ENCODE measurements at places on chromosomes 2 and 18.

DNA sequence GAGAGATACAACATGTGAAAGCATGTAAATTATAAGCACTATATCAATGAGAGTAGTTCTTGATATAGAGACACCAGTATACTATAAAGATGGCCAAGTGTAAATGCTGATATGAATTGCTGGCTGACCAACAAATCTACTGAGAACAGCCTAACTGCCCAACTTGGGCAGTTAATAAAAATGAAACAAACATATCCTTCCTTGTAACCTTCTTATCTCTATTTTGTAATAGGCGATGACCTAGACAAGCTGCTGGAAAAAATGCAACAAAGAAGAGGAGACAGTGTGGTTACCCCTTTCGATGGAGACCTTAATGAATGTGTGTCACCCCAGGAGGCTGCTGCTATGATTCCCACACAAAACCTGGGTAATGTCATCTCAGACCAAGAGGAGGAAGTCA is 148.7 kb downstream of the ESCO1 start:
- H3K4me3 ChIP-seq: no peak overlapping the region
- no peaks in the 10 kb centered on the region for H3K27me3 ChIP-seq
- H3K36me3 ChIP-seq: no peaks in the 10 kb centered on the region

DNA sequence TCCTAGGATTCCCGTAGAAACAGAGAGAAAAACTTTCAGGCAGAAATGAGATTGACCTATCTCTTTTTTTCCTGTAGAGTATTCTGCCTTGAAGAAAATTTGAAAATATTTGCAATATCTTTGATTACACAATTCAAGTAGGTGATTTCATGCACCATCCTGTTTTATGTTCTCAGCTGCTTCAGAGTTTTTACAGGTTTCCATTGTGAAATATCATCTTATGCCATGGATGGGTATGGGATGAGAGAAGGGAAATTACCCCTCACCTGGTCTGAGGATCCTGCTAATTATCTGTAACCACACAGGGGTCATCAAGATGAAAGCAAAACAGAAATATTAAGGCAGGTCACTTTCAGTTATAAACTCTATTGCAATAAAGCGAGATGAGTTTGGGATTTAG is 264.8 kb downstream of the TXNL1 start:
- no peaks in the 10 kb centered on the region for H3K36me3 ChIP-seq
- H3K27me3 ChIP-seq: no peaks in the 10 kb centered on the region
- no peak for DNase-seq
- H3K4me3 ChIP-seq: no peak overlapping the region
- H3K27ac ChIP-seq: no peak overlapping the region

DNA sequence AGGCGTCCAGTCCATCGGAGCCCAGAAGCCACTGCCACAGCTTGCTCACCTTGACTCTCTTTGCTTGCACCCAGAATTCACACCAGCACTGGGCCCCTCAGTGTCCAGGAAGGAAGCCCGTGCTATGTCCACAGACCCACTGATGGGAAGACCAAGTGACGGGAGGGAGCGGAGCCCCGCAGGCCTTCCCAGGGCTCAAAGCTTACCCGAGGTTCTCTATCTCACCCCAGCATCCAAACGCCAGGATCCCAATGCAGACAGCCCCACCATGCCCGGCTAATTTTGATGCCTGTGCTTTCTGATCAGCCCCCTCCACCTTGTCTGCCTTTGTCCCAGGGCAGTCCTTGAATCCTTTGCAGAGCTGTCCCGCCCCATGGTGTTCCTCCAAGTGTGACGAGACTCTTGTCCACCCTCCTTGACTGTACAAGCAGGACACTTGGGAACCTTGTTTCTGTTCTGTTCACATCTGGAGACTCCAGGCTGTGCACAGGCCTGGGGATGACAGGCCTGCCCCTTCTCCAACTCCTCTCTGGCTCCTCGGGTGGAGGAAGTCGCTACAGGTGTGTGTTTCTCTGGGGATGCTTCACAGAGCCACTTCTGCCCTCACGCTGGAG is 12.0 kb downstream of the NPPC start:
- no peak overlapping the region for H3K4me3 ChIP-seq
- H3K36me3 ChIP-seq: no peaks in the 10 kb centered on the region
- H3K27me3 ChIP-seq: no peaks in the 10 kb centered on the region
- H3K27ac ChIP-seq: no peak overlapping the region
- no peaks in the 10 kb centered on the region for H3K4me1 ChIP-seq

GRCh38 chr2:150168595-150169236 is 318.8 kb downstream of the RND3 start:
- no peaks in the 10 kb centered on the region for H3K36me3 ChIP-seq
- no peak for DNase-seq
- H3K4me3 ChIP-seq: no peak overlapping the region
- H3K4me1 ChIP-seq: peaks cover 21% of the 10 kb centered on the region

GRCh38 chr18:68667121-68667520 is 47.8 kb downstream of the TMX3 start:
- no peaks in the 10 kb centered on the region for H3K36me3 ChIP-seq
- no peak overlapping the region for H3K27ac ChIP-seq
- no peak overlapping the region for H3K4me3 ChIP-seq
- no peaks in the 10 kb centered on the region for H3K4me1 ChIP-seq

DNA sequence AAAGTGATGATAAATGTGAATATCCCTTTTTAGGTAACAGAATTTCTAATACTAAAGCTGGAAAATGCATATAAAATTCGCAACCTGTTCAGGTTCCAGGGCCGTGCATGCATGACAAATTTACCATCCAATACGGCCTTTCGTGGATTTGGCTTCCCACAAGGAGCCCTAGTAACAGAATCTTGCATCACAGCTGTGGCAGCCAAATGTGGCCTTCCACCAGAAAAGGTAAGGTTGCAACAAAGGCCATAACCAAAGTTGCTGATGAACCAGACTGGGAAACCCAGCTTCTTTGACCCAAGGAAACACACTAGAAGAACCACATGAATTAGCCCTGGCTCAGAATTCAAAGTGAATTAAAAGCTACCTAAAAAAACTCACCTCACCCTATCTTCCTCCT is 49.6 kb upstream of the BZW1 start:
- no peaks in the 10 kb centered on the region for H3K27me3 ChIP-seq
- H3K4me3 ChIP-seq: no peak overlapping the region
- H3K27ac ChIP-seq: no peak overlapping the region
- no peaks in the 10 kb centered on the region for H3K36me3 ChIP-seq

DNA sequence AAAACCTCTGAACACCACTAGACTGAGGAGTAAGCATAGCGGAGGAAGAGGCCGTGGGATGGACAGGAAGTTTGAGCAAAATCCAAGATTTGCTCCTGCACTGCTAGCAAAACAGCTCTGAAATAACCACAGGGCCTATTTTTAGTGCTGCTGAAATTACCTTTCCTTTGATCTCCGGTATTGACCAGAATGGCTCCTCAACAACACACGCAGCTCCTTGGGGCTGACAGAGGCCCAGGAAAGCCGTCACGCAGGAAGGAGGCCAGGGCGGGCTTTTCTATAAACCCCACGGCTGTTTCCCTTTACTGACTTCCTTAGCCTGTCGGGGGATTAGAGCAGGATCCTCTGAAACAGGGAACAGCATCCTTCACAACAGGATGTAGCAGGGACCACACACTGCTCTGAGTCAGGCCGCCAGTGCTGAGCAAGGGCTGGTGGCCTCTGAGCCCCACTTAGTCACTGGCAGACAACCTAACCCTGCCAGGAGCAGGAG is 80.8 kb upstream of the LCLAT1 start:
- H3K27ac ChIP-seq: no peak overlapping the region
- no peak overlapping the region for H3K4me3 ChIP-seq
- no peaks in the 10 kb centered on the region for H3K27me3 ChIP-seq

GRCh38 chr18:75127143-75128021 is 81.6 kb downstream of the PTGR3 start:
- H3K27ac ChIP-seq: peak overlapping the region; percentile 99
- no peak overlapping the region for H3K4me3 ChIP-seq
- peak; percentile 78 for DNase-seq
- no peaks in the 10 kb centered on the region for H3K27me3 ChIP-seq
- H3K36me3 ChIP-seq: no peaks in the 10 kb centered on the region
- peaks cover 10% of the 10 kb centered on the region for H3K4me1 ChIP-seq

DNA sequence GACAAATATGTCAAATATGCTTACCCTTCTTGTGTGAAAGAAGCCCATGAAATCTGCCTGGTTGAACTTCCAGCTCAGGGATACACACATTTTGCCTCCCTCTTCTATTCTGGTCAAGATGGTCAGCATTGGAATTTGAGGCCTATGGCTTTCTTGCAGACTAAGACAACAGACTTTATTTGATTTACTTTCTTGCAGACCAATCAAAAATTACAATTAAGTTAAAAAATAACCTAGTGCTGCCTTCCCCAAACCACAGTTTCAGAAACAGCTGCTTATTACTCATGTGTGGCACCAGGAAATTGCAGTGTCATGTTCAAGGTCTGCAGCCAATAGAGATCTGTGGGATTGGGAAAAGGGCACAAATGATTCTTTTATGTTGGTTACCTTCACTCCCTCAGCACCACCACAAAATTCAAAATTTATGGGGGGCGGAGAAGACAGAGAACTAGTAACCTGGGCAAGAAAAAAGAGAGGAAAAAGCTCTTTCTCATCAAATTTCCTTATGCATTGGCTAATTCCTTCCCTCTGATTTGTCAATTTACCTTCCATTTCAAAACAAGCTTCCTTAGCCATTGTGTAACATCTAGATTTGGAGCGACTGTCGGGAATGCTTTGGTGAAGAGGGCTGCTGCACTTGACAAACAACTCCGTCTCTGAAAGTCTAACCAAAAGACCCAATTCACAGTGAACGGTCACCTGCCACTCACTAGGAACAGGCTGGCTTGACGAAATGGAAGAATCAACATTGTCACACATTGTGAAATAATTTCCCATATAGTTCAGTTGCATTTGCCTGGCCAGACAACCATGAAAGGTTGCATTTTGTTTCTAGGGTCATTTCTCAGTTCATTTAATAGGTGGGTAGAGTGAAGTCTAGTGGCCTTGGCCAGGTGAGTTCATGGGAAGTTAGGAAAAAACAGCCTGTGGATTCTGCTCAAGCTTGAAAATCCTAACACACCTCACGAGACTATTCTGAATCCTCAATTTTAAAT is 100.4 kb upstream of the FZD5 start:
- peak; percentile 39 for DNase-seq
- peak overlapping the region; percentile 76 for H3K27ac ChIP-seq
- H3K36me3 ChIP-seq: no peaks in the 10 kb centered on the region
- H3K4me1 ChIP-seq: peaks cover 11% of the 10 kb centered on the region

DNA sequence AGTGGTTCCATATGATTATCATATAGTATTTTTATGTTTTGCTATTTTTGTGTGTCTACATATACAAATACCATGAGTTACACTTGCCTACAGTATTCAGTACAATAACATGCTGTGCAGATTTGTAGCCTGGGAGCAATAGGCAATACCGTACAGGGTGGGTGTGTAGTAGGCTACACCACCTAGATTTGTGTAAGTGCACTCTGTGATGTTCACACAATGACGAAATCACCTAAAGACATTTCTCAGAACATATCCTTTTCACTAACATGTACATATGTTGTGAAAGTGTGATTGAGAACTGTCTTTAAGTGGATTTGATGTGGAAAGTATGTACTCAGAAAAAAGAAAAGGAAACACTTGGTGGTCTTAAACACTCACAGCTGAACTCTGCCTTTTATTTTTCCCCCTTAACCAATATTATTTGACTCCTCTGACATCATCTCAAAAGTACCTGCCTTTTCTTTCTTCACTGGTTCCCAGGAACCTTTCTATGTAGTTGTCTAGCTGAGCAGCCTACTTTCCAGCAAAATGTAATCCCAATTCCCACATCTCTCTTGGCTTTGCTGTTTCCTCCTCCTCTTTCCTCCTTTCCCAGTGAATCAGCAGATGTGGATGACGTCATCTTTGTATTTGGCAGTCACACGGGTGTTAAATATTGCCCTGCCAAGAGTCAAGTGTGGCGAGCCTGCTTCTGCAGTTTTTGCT is 47.7 kb downstream of the OSBPL6 start:
- DNase-seq: peak; percentile 61
- peak overlapping the region; percentile 35 for H3K27ac ChIP-seq
- H3K4me1 ChIP-seq: peaks cover 8% of the 10 kb centered on the region
- H3K27me3 ChIP-seq: no peaks in the 10 kb centered on the region

DNA sequence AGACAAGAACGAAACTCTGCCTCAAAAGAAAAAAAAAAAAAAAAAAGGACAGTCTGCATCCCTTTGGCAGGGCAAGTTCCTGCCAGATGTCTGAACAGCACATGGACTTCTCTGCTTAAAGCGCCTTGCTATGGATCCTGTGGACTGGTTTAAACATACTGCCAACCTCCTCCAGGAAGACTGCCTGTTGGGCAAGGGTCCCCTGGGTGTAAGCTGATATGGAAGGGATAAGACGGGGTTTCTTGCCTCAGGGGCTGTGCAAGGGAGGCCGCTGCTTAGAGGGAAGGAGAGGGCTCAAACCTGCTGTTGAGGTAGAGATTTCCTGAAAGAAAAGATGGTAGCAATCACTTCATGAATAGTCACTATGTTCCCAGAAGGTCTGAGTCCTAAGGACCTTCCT is 22.2 kb downstream of the SKA1 start:
- no peaks in the 10 kb centered on the region for H3K36me3 ChIP-seq
- no peaks in the 10 kb centered on the region for H3K27me3 ChIP-seq
- DNase-seq: no peak
- peaks cover 11% of the 10 kb centered on the region for H3K4me1 ChIP-seq

DNA sequence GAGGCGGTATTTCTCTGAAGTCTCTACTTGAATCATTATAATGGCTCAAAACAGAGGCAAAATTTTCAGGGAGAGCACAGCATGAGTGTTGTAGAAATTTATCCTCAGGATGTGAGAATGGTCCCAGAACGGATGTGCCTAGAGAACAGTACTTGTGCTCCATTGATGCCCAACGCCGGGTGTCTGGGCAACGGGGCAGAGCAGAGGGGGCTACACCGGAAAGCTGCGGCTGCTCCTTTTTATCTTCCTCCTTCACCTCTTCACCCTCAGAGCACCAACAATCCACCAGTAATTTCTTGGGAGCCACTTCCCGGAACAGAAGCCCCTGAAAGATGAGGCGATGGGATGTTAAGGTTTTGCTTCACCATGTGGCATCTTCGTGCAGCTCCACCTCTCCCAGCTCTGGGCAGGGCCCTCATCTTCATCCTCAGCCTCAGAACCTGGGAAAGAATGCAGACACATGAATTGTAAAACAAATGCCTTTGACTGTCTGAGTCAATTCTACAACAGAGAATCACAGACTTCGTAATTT is 71.5 kb downstream of the PTGR3 start:
- no peaks in the 10 kb centered on the region for H3K27me3 ChIP-seq
- H3K4me3 ChIP-seq: no peak overlapping the region
- DNase-seq: no peak
- no peaks in the 10 kb centered on the region for H3K36me3 ChIP-seq

GRCh38 chr2:135913727-135914365 is 37.6 kb upstream of the MCM6 start:
- DNase-seq: peak; percentile 66
- H3K27ac ChIP-seq: no peak overlapping the region
- no peaks in the 10 kb centered on the region for H3K27me3 ChIP-seq
- no peaks in the 10 kb centered on the region for H3K36me3 ChIP-seq

- H3K36me3 ChIP-seq: peaks cover 3% of the 10 kb centered on the region
- no peak for DNase-seq
- no peak overlapping the region for H3K27ac ChIP-seq
- no peak overlapping the region for H3K4me3 ChIP-seq
Observed at GRCh38 chr2:43569921-43570320, 25.9 kb downstream of the THADA start.

GRCh38 chr2:106530866-106531265 is 43.7 kb downstream of the CD8B2 start:
- H3K27ac ChIP-seq: no peak overlapping the region
- H3K27me3 ChIP-seq: no peaks in the 10 kb centered on the region
- DNase-seq: no peak
- no peaks in the 10 kb centered on the region for H3K36me3 ChIP-seq
- no peaks in the 10 kb centered on the region for H3K4me1 ChIP-seq

All from hepatocyte (in vitro differentiated cells).